CD4-positive, alpha-beta memory T cell (primary cell): ENCODE measurements at places on chromosomes 11 and 22. TPM values are rescaled to one million over a fixed set of nuclear protein-coding genes. Genes with fewer than 3 reads are reported as not detected.

LARGE2 gene
- total RNA-seq: 5.1 TPM

OR6A2 gene
- total RNA-seq: not detected

MMP13 gene
- not detected for total RNA-seq

FOLR2 gene
- total RNA-seq: not detected

SYT7 gene
- not detected for total RNA-seq

FAM181B gene
- 0.11 TPM for total RNA-seq

CNGA4 gene
- total RNA-seq: 0.58 TPM

SEPTIN5 gene
- total RNA-seq: not detected

DNA sequence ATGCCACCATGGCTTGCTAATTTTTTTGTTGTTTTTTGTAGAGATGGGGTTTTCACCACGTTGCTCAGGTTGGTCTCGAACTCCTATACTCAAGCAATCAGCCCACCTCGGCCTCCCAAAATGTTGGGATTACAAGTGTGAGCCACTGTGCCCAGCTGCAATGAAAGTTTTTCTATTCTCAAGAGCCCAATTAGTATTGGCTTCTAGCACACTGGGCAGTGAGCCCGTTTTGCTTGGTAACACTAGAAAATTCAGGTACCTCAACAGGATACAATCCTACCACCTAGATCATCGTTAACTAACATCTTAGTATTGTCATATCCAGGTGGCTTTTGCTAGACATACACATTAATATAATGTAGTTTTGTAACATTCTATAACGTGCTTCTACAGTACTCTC, 19.0 kb downstream of the SEC14L3 start:
- H3K27ac ChIP-seq: no peak overlapping the region
- H3K27me3 ChIP-seq: peaks cover 5% of the 10 kb centered on the region
- H3K36me3 ChIP-seq: no peaks in the 10 kb centered on the region
- no peak for DNase-seq

DNA sequence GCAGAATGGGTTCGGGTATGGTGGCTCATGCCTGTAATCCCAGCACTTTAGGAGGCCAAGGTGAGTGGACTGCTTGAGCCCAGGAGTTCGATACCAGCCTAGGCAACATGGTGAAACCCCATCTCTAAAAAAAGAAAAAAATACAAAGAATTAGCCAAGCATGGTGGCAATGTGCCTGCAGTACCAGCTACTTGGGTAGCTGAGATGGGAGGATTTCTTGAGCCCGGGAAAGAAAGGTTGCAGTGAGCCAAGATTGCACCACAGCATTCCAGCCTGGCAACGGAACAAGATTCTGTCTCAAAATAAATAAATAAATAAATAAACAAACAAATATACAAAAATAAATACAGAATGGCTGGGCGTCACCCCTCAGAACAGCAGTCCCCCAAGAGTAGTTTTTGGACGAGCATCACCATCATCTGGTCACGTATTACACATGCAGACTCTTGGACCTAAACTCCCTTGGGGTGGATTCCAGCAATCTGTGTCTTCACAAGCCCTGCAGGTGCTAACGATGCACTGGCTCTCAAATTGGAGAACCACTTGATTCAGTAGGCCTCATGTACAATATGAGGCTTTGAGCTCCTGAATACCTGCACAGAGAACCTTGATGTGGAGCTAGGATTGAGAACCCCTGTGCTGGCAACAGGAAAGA, 33.5 kb downstream of the CLMP start:
- DNase-seq: no peak
- no peak overlapping the region for H3K27ac ChIP-seq
- no peaks in the 10 kb centered on the region for H3K36me3 ChIP-seq

GRCh38 chr11:129943036-129943435, 47.7 kb upstream of the NFRKB start:
- no peak overlapping the region for H3K4me3 ChIP-seq
- no peaks in the 10 kb centered on the region for H3K4me1 ChIP-seq
- no peak overlapping the region for H3K27ac ChIP-seq
- no peaks in the 10 kb centered on the region for H3K36me3 ChIP-seq

GRCh38 chr22:41367680-41368542, 13.8 kb upstream of the TEF start:
- peaks cover 7% of the 10 kb centered on the region for H3K4me1 ChIP-seq
- no peaks in the 10 kb centered on the region for H3K36me3 ChIP-seq
- no peak overlapping the region for H3K4me3 ChIP-seq
- H3K27me3 ChIP-seq: no peaks in the 10 kb centered on the region

GRCh38 chr11:117547195-117547850, 219.7 kb downstream of the CEP164 start:
- DNase-seq: no peak
- H3K27ac ChIP-seq: no peak overlapping the region
- no peaks in the 10 kb centered on the region for H3K4me1 ChIP-seq
- no peaks in the 10 kb centered on the region for H3K27me3 ChIP-seq
- no peaks in the 10 kb centered on the region for H3K36me3 ChIP-seq
- no peak overlapping the region for H3K4me3 ChIP-seq

DNA sequence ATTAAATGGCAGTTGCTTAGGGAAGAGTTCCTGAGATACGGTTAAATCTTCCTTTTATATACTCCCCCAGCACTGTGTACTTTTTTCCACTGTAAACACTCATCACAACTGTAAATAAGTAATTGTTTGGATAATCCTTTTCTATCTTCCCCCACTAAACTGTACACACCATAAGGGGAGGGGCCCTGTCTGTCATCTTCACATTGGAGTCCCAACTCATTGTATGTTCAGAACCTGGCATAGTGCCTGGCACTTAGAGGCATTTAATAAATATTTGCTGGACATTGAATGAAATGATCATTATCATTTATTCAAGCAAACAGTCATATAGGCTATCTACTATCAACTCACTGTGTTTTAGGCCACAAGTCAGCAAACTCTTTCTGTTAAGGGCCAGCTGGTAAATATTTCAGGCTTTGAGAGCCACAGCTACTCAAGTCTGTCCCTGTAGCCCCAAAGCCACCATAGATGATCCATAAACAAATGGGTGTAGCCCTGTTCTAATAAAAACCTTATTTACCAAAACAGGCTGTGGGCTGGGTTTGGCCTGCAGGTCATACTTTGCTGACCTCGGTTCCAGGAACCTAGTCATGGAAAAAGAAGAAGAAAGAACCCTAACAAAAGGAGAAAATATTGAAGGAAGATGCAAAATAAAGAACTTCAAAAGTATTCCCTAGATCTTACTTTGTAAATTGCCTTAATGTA, 70.0 kb downstream of the AMOTL1 start:
- no peaks in the 10 kb centered on the region for H3K4me1 ChIP-seq
- H3K27ac ChIP-seq: no peak overlapping the region
- H3K4me3 ChIP-seq: no peak overlapping the region
- H3K27me3 ChIP-seq: no peaks in the 10 kb centered on the region

- no peaks in the 10 kb centered on the region for H3K27me3 ChIP-seq
- no peaks in the 10 kb centered on the region for H3K4me1 ChIP-seq
- DNase-seq: no peak
- no peak overlapping the region for H3K4me3 ChIP-seq
- no peak overlapping the region for H3K27ac ChIP-seq
These were observed 99.1 kb downstream of the RRAS2 start for GRCh38 chr11:14259878-14260277.

GRCh38 chr11:36500315-36500721, 9.8 kb downstream of the TRAF6 start:
- no peaks in the 10 kb centered on the region for H3K27me3 ChIP-seq
- H3K4me3 ChIP-seq: no peak overlapping the region
- H3K4me1 ChIP-seq: peaks cover 6% of the 10 kb centered on the region
- H3K36me3 ChIP-seq: peaks cover 41% of the 10 kb centered on the region
- no peak overlapping the region for H3K27ac ChIP-seq

GRCh38 chr11:16749666-16750065, 11.2 kb downstream of the C11orf58 start:
- peaks cover 66% of the 10 kb centered on the region for H3K36me3 ChIP-seq
- no peak overlapping the region for H3K27ac ChIP-seq
- H3K4me3 ChIP-seq: no peak overlapping the region
- no peaks in the 10 kb centered on the region for H3K27me3 ChIP-seq
- no peak for DNase-seq

DNA sequence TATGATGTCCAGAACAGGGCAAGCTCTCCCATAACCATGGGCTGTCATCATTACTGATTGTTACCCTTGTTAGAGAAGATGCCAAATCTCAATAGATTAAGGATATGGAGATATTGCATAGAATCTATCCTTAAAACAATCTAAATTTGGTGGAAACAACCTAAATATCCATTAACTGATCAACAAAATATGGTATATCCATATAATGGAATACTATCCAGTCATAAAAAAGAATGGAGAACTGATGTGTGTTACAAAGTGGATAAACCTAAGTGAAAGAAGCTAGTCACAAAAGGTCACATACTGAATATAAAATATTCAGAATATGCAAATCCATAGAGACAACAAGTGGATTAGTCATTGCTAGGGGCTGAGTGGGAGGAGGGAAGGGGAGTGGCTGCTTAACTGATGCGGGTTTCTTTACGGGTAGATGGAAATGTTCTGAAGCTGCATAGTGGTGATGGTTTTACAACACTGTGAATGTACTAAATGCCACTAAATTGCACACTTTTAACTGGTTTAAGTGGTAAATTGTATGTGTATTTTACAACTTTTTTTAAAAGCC, 36.1 kb upstream of the SMCO4 start:
- no peak overlapping the region for H3K4me3 ChIP-seq
- H3K27me3 ChIP-seq: no peaks in the 10 kb centered on the region

DNA sequence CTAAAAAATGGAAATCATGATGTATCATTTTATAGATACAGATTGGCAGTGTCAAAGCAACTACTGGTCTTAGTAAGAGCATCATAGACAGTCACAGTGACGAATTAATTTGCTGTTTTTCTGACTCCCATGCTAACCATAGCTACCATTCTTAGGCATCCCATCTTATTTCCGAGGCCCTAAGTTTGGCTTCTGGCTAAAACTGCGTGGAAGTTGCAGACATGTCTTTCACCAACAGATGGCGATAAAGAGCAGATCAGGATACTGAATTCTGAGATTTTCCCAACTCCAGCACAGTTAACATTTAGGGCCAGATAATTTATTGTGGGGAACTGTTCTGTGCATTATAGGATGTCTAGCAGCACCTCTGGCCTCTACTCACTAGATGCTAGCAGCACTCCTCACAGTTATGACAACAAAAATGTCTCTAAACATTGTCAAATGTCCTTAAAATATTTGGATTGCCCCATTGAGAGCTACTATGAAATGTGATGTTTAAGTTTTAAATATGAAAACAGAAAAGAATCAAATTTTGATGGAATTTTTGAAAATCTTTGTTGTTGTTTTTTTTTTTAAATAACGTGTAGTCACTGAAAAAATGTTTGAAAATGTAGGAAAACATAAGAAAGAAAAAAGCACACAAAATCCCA, 16.3 kb downstream of the OR2AG2 start:
- no peaks in the 10 kb centered on the region for H3K27me3 ChIP-seq
- H3K4me1 ChIP-seq: peaks cover 6% of the 10 kb centered on the region
- no peak overlapping the region for H3K4me3 ChIP-seq
- no peak overlapping the region for H3K27ac ChIP-seq
- no peaks in the 10 kb centered on the region for H3K36me3 ChIP-seq

DNA sequence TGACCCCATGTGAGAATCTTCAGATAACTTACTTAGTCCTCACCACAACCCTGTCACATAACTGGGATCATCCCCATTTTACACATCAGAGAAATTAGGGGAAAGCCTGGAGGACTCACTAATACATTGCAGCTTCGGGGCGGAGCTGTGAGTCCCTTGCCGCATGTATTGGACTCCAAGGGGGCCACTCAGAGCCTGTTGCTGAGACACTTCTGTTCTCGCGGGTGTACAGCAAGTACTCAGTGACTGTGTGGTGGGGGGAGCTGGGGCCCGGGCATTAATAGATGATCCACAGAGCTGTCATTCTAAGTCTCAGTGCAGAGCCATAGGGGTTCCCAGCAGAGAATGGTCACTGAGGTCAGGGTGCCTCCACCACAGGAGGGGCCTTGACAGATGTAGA, 13.5 kb downstream of the OAF start:
- H3K4me3 ChIP-seq: no peak overlapping the region
- DNase-seq: no peak
- no peaks in the 10 kb centered on the region for H3K4me1 ChIP-seq
- H3K27ac ChIP-seq: no peak overlapping the region

DNA sequence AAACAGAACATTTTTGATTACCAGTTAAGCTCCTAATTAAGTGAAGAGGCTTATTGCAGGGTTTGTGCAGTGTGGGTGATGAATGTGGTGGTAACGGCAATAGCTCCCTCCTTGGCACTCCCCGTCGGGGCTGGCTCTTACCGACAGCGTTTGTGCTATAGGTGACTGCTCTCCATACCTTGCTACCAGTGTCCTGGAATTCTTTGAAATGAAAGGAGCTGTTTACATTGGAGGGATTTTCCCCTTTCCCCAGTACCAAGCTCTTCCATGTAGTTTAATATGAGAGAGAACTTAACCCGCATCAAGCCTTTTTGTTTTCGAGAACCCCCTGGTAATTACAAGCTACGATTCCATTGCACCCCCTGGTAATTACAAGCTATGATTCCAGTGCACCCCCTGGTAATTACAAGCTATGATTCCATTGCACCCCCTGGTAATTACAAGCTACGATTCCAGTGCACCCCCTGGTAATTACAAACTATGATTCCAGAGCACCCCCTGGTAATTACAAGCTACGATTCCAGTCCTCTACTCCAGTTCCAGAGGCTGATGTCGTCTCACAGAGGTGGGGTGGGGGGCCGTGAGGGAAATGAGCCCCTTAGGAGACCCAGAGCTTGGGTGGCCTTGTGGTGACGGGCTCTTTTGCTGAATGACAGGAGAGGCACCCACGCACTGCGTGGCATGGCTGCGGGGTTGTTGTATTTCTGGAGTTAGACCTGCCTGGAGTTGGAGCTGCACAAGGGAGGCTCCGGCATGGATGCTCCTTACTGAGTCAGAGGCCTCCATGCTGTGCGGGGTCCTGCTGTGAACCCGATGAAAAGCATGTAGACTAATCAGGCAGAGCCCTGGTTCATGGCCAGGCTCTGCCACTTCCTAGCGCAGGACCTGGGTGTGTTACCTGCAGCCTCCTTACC, 205.3 kb downstream of the TBC1D22A start:
- H3K27me3 ChIP-seq: no peaks in the 10 kb centered on the region
- no peaks in the 10 kb centered on the region for H3K36me3 ChIP-seq
- H3K4me1 ChIP-seq: peaks cover 14% of the 10 kb centered on the region

DNA sequence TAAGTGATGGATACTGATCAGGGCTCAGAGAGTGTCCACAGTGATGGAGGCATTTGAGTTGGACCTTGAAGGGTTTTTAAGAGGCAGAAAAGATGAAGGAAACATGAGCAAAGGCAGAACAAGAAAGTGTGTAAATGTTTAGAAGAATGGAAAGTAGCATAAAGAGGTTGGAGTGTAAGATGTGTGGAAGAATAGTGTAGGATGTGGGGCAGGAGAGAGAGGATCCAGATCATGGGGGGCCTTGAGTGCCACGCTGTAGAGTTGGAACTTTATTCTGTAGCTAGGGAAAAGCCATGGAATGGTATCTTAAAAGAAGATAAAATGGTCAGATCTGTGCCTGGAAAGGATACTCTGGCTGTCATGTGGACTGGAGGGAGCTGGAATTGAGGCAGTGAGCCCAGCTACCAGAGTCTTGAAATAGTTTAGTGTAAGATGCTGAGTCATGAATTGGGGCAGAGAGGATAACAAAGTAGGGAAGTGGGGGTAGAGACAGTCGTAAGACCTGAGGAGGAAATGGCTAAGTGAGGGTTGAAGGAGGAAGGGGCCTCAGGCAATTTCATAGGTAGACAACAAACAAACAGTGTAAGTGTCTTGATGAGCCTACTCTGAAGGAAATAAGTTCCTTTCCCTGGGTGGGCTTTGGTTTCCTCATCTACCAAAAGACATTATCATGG, 6.7 kb downstream of the KCNE3 start:
- H3K4me1 ChIP-seq: no peaks in the 10 kb centered on the region
- H3K4me3 ChIP-seq: no peak overlapping the region
- H3K27me3 ChIP-seq: no peaks in the 10 kb centered on the region
- DNase-seq: no peak
- no peak overlapping the region for H3K27ac ChIP-seq
- H3K36me3 ChIP-seq: no peaks in the 10 kb centered on the region
